ENCODE measurements at places on chromosomes 3 and 15.

DNA sequence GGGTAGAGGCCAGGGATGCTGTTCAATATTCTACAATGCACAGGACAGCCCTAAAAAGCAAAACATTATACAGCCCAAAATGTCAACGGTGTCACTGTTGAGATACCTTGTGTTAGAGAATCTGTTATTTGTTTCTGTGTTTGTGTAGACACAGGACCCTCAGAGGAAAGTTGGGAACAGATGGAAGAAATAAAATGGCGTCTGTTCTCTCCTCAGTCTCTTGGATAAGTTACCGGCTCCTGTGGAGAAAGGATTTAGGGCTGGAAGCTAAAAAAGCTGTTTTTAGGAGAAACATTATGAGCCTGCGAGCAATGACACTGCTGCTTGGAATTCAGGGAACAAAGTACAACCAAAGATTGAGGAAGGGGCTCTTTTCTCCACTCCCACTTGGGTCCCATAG is 688.6 kb upstream of the ZNF385D start:
- DNase-seq, result no peak

DNA sequence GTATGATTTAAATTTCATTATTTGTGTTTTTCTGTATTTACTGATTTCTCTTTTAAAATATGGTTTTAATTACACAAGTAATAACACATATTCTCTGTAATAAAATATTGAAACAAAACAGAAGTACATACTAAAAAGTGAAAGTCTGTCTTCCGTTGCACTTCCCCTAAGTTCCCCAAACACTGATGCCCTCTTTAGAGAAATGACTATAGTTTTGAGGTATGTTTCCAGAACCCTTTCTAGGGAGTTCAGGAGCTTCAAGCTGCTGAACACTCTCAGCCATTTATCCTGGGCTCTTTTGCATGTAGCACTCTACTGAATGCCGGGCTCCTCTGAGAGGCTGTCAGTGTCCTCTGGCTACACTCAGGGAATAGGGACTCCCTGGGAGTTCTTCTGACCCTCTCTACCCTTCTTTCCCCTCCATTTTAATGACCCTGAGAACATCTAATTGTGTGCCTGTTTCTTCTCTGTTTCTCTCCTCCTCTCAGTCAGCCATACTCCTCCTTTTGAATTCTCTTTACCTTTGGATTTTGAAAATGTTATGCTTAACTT is 60.4 kb upstream of the KCNAB1 start:
- DNase-seq, result no peak

DNA sequence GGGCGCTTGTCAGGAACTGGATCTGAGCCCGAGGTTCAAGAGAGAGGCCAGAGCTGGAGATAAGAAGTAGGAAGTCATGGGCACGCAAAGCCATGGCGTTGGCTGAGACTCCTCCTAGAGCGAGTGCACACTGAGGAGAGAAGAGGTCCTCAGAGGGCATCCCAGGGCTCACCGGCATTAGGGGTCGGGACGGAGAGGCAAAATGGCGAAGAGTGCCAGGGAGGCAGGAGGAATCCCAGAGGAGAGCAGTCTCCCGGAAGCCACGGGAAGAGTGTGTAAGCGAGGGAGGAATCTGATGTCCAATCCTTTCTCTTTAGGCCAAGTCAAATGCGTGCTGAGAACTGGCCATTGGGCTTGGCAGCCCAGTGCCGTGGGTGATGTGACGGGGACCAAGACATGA is 24.0 kb downstream of the EFCC1 start:
- no peak for DNase-seq

- no peak for DNase-seq
Measured at GRCh38 chr15:80982205-80982604, 7.4 kb downstream of the MESD start.

- no peak for DNase-seq
Measured at GRCh38 chr15:64637412-64637811, 138.0 kb downstream of the RBPMS2 start.

DNA sequence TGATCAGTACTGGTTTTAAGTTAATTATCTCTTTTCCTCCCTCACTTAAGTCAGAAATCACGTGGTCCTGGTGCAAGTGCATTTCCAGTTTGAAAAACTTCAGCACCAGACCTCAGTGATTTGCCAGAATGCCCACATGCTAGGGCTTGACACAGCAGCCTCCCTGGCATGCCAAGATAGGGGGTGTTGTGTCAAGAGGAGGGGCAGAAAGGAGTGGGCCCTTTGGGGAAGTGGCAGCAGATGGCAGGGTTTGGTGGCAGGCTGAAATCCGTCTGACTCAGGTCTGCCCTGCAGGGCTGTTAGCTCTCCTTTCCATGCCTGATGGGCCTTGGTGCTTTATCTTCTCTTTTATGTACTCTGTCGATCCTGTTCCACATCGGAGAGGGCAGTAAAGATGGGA is 23.4 kb downstream of the PXK start:
- DNase-seq, result no peak

DNA sequence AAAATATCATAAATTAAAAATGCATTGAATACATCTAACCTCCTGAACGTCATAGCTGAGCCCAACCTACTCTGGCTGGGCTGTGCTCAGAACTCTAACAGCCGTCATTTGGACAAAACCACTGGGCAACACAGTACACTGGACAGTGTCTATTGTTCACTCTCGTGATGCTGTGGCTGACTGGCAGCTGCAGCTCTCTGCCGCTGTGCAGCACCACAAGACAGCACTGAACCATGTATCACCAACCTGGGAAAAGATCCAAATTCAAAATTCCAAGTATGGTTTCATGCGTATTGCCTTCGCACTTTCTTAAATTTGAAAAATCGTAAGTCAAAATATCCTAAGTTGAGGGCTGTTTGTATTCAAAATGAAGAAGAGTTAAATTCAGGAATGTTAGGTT is 145.1 kb upstream of the CNTN4 start:
- no peak for DNase-seq

DNA sequence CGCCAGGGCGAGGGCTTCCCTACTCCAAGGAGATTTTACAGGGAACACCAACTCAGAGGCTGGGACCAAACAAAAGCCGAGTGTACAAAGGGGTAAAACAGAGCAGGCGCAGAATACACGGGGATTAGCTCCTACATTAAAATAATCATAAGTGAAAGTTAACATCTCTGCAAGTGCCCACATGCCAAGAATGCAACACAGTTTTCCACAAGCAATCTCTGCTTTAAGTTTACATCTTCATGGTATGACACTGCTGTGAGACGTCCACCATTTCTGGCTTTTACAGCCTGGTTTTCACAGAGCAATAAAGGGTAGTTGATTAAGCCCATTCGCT is 500 bp upstream of the VGLL3 start:
- no peak for DNase-seq

- DNase-seq, result peak; percentile 97
Measured at GRCh38 chr3:50235716-50236483, at the start of gene GNAI2. Gene GNAI2 (plus strand): TSS chr3:50236204. CDS start chr3:50236336, 132 bp downstream.

GRCh38 chr3:146544929-146545528 is 622 bp upstream of the PLSCR1 start:
- DNase-seq, result no peak

DNA sequence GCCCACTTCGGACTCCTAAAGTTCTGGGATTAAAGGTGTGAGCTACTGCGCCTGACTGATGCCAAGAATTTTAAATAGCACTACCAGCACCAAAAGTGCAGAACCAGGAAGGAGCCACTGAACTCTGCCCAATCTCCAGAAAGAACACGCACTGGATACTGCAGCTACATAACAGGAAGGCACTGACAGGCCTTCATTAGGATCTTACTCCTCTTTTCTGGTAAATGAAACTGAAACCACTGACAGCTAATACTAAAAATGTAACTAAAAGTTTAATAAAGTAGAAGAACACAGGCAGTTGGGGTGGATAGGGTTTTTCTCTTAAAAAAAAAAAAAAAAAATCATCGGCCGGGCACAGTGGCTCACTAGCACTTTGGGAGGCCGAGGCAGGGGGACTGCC is 74.1 kb upstream of the CHRM5 start:
- no peak for DNase-seq

- no peak for DNase-seq
Measured at GRCh38 chr15:48096355-48096786, 24.4 kb upstream of the SLC24A5 start.

DNA sequence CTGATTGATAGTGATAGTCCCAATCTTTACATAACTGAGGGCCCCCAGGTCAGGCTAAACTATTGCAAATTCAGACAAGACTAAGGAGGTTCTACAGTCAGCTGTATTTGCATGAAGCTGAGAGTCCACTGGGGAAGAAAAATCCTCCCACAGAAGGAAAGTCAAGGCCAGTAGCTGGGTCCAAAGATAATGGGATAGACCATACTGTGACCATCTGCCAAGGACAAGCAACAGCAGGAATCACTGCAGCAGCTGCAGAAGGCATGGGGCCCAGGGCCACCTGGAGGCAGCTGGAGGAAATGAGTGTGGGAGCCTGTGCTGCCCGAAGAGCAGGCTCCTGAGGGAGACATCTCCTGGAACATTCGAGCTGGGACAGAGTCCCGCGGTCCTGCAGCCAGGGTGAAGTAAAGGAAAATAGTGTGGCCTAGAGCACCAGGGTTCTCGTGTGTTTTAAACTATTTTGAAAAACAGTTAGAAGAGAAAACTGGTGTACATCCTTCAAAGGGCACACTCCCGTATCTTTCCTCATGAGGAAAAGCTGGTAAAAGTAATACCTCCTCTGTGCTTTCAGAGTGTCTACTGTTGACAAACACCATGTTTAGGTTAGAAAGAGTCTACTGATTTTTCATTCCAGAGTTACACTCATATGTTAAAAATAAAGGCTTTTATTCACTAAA is 13.2 kb upstream of the TMEM212 start:
- DNase-seq, result no peak

- DNase-seq, result no peak
Measured at GRCh38 chr3:183825456-183826161, at the start of gene MAP6D1. Gene MAP6D1 (minus strand): TSS chr3:183825577. CDS start chr3:183825547, 30 bp downstream.

- DNase-seq, result no peak
Measured at GRCh38 chr3:16838561-16838960, 46.2 kb upstream of the PLCL2 start.

DNA sequence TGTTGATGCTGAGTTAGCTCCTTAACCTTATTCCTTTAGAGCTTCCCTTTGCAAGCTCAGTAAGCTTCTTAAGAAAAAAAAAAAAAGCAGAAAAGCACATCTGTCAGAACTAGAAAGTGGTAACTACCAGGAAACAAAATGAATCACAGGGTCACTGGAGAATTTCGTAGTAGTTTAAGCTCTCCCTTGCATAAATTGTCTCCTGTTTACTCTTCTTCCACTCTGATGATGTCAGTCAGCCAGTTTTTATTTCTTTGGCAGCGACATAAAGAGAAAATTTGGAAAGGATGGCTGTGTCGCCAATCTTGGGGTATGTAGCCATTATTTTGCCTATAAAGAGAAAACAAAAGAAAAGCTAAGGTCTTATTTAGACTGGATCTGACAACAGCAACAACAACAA is 3.2 kb upstream of the GABRR3 start:
- no peak for DNase-seq

DNA sequence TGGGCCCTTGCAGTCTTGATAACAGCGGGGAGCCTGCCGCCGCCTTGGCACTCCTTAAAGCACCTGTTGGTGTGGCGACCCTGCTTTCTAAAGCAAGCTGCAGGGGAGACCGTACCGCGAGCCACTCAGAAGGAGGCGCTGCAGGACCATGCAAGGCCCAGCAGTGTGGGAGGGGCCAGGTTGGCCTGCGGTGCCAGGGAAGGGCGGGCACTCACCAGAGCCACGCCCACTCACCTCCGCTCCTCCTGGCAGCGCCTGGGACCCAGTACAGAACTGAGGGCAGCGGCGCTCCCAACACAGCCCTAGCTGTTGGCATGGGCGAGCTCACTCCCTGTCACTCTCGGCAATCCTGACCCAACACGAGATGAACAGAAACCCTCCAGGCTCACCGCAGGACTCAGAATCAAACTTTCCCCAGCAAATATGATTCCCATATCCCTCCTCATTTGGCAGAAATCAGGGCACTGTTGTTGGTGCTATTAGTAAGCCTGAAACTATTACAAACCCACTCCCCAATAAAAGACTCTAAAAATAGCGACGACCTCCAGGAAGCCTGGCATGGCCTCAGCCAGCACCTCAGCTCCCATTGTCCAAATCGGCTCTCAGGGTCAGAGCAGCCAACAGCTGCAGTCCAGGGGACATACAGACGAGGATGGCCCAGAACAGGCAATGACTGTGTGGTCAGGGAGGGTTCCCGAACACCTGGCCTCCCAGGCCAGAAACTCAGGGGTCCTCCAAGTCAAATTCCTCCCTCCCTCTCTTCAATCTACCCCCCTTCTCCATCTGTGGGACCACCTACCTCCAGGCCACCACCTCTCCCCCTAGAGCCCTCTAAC is 77.2 kb downstream of the TBC1D2B start:
- peak; percentile 74 for DNase-seq

GRCh38 chr3:196533260-196533681 is 18.1 kb upstream of the SMCO1 start:
- no peak for DNase-seq

- DNase-seq, result no peak
Measured at GRCh38 chr15:88440021-88440420, 27.2 kb downstream of the MRPL46 start.

- no peak for DNase-seq
Measured at GRCh38 chr3:177425042-177425441, 227.8 kb upstream of the TBL1XR1 start.

All from T-helper 9 cell (primary cell).